ENCODE measurements at places on chromosomes 4 and X.
A peak's percentile ranks its signal among the peaks of the same experiment; 100 is the strongest.

DNA sequence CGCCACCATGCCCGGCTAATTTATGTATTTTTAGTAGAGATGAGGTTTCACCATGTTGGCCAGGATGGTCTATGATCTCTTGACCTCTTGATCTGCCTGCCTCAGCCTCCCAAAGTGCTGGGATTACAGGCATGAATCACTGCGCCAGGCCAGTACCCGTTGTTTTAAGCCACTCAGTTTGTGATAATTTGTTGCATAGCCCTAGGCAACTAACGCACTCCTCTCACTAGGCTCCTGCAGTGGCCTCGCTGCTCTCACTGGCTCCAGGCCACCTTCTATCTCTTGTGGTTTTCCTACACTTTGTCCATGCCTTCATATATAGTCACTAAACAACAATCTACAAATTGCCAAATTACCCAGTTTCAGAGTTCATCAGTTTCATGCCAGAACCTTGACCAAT lies 58.1 kb downstream of the DCHS2 start:
- no peak for DNase-seq

DNA sequence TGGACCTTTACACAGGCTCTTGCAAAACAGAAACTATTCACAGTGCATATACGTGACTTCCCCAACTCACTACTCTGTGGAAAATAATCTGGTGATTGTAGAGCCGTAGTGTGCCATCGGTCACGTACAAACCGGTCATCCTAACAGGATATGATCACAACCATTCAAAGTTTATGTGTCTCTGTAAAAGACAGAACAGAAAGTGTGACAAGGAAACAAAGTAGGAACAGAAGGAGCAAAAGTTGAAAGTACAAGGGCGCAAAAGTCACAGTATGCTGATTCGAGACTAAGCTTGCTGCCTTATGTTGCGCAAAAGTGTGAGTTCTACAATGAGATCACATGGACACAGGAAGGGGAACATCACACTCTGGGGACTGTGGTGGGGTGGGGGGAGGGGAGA lies 18.6 kb downstream of the MEPE start:
- no peak for DNase-seq

DNA sequence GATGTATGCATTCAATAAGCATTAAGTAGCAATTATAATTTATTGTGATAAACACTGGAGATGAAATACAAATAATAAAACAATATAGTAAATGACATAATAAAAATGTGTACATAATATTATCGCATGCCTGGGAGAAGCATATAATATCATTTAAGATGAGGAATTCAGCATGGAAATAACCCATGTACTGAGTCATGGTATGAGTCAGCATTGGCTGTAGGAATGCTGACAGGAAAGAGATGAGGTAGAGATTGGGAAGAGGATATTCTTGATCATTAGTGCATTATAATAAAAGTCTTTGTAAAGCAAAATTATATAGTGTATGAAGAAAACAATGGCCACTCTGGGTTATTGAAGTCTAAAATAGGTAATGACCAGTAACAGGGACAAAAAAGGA lies 82.8 kb downstream of the MAGEB10 start:
- DNase-seq, result no peak

- no peak for DNase-seq
Measured at GRCh38 chr4:1494416-1495315, 88.4 kb upstream of the NKX1-1 start.

DNA sequence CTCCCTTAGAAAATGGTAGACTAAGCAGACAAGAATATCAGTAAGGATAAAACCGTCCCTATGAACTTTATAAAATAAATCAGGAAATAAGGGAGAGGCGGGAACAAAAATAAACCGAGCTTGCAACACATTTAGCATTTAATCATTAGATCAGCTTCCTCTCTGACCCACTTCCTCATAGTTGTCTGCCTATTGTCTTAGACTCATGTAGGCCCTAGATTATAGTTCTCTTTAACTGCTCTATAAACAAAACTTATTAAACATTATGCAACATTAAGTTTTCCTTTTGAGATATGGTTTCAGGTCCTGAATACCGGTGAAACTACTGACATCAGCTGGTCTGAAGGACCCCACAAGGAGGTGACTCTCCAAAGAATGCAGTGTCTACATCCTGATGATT lies 15.8 kb upstream of the SRD5A3 start:
- DNase-seq, result no peak

- no peak for DNase-seq
Measured at GRCh38 chr4:69799337-69799736, 38.9 kb upstream of the SULT1B1 start.

DNA sequence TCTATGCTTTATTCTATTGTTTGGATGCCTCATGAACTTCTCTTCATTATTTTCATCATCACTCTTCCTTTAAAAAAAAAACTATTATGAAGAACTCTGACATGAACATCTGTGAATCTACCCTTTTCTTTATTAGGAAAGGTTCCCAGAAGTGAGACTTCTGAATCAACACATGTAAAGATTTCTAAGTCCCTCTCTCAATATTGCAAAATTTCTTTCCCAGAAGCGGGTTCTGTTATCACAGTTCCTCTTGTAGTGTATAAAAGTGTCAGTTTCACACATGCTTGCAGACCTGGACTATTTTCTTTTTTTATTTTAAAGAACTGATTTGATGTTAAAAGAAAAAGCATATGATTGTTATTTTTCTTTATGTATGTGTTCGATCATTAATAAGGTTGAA lies 330.8 kb upstream of the KLF3 start:
- peak; percentile 53 for DNase-seq

DNA sequence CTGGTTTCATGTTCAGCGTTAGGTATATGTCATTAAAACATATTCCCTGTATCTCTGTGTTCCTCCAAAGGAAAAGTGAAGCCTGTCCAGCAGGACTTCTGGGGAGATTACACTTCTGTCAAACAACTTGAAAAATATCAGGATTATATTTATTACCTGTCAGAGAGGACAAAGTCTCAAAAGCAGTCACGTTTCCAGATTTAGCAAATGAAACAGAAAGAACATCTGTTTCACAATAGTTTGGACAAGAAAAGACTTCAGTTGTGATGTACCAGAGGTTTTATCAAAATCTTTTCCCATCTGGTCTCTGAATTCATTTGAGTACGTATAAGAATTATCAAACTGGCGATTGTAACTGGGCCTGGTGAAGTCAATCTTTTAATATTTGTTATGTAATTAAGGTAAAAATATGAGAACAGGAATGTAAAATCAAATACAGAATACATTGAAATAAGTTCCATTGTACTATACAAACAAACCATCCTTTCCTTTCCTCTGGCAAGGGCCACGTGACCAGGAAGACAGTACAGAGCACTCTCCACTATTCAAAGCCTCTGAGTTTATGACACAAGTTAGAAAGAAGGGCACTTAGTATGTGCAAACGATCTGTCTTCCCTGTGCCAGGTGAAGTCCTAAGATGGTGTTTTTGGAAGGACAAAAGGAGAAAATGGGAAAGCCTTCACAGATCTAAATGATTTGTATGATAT lies 3.2 kb downstream of the CASP3 start:
- no peak for DNase-seq

DNA sequence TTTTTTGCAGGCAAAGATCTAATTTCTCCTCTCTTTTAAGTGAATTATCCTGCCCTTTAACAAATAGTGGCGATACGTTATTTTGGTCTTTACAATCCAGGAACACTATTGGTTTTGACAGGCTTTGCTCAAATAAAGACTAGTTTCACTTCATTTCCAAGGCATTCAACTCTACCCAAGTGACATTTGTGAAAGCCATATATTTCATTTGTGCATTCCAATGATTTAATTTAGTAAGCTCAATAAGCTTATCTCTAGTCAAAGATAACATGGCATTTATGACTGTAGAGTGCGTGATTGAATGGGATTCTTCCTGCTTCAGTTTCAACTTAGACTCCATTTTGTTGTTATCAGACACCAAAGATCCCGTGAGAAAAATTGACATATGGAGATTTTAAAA lies 959.8 kb downstream of the ADGRL3 start:
- DNase-seq, result no peak

- no peak for DNase-seq
Measured at GRCh38 chr4:43987331-43987944, 461.2 kb downstream of the KCTD8 start.

All from activated CD4-positive, alpha-beta T cell treated with anti-CD3 and anti-CD28 coated beads, Interleukin-2, Interleukin-6, amounts not matched to agents 100 ng/mL and 50 ng/mL, durations not matched to agents 16 hours and 8 hours (primary cell).